ENCODE measurements at places on chromosomes 6 and 20.
A peak's percentile ranks its signal among the peaks of the same experiment; 100 is the strongest.

DNA sequence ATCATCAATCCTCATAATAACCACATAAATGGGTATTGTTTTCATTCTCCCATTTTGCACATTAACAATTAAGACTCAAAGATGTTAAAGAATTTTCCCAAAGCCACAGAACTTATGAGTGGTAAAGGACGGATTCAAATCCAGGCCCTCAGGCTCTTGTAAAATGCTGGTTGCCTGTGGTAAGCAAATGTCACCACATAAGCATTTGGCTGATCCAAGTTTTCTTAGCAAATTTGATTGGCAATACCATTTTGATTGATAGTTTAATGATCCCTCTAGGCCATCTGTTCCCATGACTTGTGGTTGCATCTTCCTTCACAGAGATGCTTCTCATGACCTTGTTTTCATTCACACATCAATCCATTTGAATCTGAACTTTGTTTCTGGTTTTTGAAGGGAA lies 252.0 kb upstream of the RIN2 start:
- no peak for DNase-seq

DNA sequence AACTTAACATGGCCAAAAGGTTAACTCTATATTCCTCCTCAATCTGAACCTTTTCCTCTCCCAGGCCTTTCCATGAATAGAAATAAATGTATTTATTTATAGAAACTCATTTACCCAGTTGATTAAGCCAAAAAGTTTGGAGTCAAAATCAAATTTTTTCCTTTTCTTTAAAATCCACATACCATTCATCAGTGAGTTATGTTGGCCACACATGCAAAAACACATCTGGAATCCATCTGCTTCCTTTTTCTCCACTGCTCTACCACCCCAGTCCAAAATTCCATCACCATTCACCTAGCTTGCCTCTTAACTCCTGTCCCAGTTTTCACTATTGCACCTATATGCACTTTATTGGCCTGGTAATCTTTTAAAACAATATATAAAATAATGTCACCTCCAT lies 62.4 kb upstream of the TMEM200A start:
- no peak for DNase-seq

DNA sequence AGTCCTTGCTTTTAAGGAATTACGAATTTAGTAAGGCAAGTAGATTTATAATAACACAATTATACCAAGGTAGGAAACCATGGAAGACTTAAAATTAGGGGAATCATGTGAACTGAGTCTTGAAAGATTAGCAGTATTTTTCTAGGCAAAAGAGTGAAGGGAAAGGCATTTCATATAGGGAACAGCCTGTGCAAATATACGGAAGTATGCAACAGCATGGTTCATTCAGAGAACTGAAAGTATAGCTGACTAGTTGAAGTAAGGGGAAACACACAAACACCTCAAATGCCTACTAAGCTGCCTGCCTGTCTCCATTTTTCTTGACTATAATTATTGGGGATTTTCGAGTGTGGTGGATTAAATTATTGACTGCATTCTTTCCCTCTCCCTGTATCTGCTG lies 39.0 kb upstream of the ECHDC1 start:
- no peak for DNase-seq

GRCh38 chr6:14601490-14601889 lies 483.9 kb downstream of the CD83 start:
- no peak for DNase-seq

GRCh38 chr20:15036948-15037347 lies 699.5 kb upstream of the FLRT3 start:
- no peak for DNase-seq

GRCh38 chr20:57867807-57868206 lies 158.0 kb upstream of the PMEPA1 start:
- no peak for DNase-seq

- no peak for DNase-seq
Observed at GRCh38 chr6:127366282-127367022, 23.0 kb upstream of the ECHDC1 start.

DNA sequence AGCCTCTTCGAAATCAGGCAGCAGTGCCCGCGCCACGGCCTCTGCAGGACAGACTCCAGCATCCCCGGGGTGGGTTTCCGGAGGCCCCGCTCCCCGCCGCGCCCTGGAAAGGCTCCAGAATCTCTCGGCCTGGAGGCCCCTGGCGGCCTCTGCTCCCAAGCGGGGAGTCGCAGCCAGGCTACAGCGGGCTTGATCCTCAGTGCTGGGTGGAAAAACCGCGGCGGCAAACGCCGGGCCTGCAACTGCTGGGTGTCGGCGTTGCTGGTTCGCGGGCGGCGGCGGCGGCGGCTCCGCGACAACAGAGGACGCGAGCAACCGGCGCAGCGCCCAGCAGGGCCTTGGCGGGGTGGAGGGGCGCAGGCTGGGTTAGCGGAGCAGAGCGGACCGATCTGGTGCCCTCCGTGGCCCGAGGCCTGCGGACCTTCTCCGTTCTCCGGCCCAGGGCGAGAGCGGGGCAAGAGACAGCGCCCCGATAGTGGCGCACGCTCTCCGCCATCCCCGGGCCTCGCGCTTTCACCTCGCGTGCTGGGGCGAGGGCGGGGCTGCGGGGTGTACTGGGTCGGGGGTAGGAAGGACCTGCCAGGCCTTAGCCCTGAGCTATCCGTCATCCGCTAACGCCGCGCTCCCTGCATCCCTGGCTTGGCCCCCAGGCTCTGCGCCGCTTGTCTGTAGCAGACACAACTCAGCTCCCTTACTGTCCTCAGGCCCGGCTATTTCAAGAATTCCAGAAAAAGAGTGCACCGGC lies 3.4 kb upstream of the ZNF292 start:
- peak; percentile 69 for DNase-seq

- DNase-seq: no peak
Observed at GRCh38 chr6:81241126-81242041, 511.1 kb downstream of the TENT5A start.

DNA sequence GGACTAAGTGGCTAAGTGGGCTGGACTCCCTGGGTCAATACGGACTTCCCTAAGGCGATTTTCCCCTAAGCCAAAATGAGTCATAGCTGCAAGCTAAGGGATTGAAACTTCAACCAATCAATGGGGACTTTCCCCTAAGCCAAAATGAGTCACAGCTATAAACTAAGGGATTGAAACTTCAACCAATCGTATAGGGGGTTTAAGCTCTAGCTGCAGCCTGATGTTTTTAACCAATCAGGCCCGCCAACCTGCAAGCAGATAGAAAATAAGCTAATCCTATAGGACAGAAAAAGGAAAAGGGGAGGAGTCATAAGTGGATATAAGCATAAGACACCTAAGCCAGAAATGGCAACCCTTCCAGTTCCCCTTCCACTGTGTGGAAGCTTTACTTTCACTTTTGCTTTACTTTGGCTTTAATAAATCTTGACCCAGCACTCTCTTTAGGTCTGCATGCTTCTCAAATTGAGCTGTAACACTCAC lies 655.0 kb upstream of the HS3ST5 start:
- DNase-seq: no peak

DNA sequence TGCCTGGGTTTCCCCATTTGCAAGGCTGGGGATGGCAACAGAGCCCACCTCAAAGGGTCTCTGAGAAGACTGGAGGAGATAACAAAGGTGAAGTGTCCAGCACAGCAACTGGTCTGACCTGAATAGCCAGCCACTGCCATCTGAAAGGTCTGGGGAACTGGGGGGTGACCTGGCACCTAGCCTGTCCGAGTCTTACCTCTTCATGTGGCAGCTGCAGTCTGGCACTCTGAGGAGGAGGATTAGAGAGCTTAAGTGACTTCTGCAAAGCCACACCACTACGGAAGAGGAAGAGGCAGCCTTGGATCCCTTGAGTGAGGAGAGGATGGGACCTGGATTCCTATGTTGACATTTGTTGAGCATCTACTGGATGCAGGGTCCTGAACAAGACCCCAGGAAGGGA lies 22.2 kb downstream of the C20orf203 start:
- DNase-seq: no peak

- no peak for DNase-seq
Observed at GRCh38 chr20:12925863-12926793, 82.6 kb upstream of the SPTLC3 start.

- no peak for DNase-seq
Observed at GRCh38 chr6:134410541-134410940, 92.6 kb upstream of the SGK1 start.

DNA sequence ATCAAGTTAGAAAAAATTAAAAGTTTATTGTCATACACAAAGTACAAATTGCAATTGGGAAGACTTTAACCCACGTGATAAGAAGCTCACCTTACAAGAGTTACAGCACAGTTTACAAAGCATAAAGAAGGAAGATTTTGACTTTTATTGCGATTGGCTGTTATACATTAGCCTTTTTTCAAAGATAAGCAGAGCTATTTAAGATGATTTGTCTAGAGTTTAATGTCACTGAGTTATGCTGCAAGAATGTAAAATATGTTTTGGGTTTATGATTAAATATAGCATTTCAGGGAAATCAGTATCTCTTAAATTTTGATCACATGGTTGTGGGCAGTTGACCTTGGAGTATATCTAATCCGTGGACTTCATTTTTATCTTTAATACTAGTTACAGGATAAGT lies 664.2 kb upstream of the PTCHD4 start:
- DNase-seq: no peak

DNA sequence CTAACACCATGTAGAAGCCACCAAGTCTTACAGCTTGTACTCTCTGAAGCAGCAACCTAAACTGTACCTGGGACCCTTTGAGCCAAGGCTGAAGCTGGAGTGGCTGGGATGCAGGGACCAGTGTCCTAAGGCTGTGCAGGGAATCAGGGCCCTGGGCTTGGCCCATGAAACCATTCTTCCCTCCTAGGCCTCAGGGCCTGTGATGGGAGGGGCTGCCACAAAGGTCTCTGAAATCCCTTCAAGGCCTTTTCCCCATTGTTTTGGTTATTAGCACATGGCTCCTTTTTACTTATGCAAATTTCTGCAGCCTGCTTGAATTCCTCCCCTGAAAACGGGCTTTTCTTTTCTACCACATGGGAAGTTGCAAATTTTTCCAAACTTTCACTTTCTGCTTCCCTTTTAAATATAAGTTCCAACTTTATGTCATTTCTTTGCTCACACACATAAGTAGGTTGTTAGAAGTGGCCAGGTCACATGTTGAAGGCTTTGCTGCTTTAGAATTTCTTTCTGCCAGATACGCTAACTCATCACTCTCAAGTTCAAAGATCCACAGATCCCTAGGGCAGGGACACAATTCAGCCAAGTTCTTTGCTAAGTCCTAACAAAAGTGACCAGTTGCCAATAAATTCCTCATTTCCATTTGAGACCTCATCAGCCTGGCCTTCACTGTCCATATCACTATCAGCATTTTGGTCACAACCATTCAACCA lies 28.2 kb upstream of the ATXN1 start:
- no peak for DNase-seq

DNA sequence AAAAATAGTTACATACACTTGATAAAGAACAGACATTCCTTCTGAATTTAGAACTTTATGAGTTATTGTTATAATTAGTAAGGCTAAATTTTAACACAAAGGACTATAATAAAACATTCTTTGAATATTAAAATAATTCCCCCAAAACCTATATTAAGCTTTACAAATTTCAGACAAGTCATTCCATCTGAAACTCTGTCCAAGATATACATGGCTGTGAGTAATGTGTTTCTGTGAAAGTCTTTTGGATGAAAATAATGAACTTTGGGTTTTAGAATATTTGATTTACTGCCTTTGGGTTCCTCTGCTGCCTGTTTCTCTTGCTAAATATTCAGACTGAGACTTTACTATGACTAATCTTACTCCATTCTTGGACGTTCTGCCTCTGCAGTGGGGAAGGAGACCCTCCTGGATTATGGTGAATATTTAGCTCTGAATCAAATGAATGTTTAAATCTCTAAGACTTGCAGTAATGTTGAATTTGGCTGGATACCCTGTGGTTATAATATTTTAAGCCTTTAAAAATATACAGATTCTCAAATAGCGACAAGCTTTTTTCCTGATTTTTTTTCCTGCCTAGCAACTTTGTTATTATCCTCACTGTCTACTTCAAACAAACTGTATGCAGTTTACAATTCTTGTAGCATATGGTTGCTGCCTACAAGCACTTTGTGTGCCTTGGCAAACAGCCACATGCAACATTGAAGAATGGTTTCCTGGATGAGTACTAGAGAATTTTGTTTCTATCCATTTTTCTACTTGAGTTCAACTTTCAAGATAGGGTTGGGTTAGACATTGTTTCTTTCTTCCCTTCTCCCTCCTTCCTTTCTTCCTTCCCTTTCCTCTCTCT lies 51.4 kb downstream of the TXLNB start:
- DNase-seq: no peak

- DNase-seq: no peak
Observed at GRCh38 chr20:33284284-33284683, 1.3 kb downstream of the BPIFB1 start.

- DNase-seq: no peak
Observed at GRCh38 chr6:70636596-70636995, 31.1 kb upstream of the SMAP1 start.

DNA sequence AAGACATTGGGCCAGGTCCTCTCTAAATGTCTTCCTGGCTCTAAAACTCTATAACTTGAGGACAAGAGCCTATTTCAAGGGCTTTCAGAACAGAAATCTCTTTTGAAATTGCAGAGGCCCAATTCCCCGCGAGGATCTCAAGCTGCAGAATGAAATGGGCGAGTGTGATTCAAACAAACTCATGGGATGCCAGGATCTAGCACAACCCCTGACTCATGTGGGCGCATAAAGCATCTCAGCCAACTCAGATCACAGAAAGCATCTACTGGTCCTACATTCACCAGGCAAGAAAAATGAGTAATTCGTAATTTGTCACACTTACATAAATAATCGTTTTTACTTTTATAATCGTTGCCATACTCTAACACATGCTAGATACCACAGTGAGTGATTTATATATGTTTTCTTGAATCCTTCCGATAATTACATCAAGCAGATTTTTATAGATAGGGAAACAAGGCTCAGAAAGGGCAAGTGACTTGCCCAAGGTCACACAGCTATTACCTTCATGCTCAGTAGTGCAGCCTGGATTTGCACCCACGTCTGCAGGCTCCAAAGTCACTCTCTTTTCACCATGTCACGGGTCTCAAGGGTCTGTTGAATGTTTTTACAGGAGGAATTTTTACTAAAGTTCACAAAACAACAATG lies 26.2 kb downstream of the FOXF2 start:
- DNase-seq: peak; percentile 17
